Sigmoid colon (tissue), 7 donors: ENCODE measurements at places on chromosomes 6 and 20. TPM values are rescaled to one million over a fixed set of nuclear protein-coding genes. Genes with fewer than 3 reads are reported as not detected.

DNA sequence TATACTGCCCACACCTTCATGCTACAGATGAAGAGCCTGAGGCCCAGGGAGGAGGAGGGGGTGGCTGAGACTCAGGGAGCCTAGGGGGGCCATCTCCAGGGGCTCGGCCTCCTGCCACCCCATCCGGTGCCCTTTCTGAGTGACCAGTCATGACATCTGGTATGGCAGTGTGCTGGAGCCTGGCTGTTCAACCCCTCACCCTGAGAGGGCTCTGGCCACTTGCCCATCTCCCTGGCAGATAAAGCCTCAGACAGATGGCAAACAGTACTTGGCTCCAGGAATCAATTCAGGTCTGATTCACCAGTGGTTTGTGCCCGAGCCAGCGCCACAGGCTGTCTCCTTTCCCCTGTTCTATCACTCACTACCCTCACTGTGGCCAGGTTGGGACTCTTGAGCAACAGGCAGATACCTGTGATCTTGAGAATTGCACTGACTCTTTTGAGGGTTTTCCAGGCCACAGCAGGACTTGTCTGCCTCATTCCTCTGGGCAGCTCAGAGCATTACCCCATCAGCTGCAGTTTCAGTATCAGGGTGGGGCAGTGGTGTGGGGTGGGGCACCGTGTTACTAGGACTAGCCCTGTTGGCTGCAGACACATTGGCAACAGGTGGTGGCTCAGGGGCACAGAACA is 22.8 kb downstream of the SRSF3 start:
- DNase-seq: peak; percentile 73
- peaks cover 9% of the 10 kb centered on the region for H3K36me3 ChIP-seq
- no peaks in the 10 kb centered on the region for H3K27me3 ChIP-seq
- H3K27ac ChIP-seq: peak overlapping the region; percentile 35
- no peak overlapping the region for H3K4me3 ChIP-seq

GRCh38 chr6:12748411-12748810 is 31.8 kb downstream of the PHACTR1 start:
- no peak overlapping the region for H3K27ac ChIP-seq
- no peak overlapping the region for H3K4me3 ChIP-seq
- no peaks in the 10 kb centered on the region for H3K36me3 ChIP-seq
- no peak for DNase-seq

- no peaks in the 10 kb centered on the region for H3K36me3 ChIP-seq
- H3K27me3 ChIP-seq: no peaks in the 10 kb centered on the region
- DNase-seq: no peak
These were observed 155.5 kb upstream of the RNF24 start for GRCh38 chr20:4170621-4171537.

GRCh38 chr6:166872531-166873009 is 83.8 kb downstream of the RNASET2 start:
- no peaks in the 10 kb centered on the region for H3K36me3 ChIP-seq
- no peak overlapping the region for H3K27ac ChIP-seq
- H3K27me3 ChIP-seq: no peaks in the 10 kb centered on the region
- no peak for DNase-seq
- no peaks in the 10 kb centered on the region for H3K4me1 ChIP-seq

DNA sequence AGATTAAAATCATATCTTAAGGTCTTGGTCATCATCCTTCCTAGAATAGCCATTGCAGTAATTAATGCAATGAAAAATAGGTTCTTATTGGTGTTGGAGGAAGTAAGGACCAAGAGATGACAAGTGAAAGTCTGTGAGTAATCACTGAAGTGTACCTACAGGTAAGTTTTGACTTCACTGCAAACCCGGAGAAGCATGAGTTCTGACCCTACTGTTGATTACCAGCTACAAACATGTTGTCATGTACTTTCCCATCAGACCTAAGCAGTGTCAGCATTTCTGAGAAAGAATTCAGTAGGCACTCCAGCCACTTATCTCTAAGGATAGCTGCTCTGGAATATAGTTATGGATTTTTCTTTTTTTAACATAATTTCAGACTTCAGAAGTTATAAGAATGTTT is 280.9 kb downstream of the ZFAND3 start:
- H3K27me3 ChIP-seq: no peaks in the 10 kb centered on the region
- H3K4me3 ChIP-seq: no peak overlapping the region
- H3K4me1 ChIP-seq: peaks cover 8% of the 10 kb centered on the region
- no peak for DNase-seq
- no peak overlapping the region for H3K27ac ChIP-seq

DNA sequence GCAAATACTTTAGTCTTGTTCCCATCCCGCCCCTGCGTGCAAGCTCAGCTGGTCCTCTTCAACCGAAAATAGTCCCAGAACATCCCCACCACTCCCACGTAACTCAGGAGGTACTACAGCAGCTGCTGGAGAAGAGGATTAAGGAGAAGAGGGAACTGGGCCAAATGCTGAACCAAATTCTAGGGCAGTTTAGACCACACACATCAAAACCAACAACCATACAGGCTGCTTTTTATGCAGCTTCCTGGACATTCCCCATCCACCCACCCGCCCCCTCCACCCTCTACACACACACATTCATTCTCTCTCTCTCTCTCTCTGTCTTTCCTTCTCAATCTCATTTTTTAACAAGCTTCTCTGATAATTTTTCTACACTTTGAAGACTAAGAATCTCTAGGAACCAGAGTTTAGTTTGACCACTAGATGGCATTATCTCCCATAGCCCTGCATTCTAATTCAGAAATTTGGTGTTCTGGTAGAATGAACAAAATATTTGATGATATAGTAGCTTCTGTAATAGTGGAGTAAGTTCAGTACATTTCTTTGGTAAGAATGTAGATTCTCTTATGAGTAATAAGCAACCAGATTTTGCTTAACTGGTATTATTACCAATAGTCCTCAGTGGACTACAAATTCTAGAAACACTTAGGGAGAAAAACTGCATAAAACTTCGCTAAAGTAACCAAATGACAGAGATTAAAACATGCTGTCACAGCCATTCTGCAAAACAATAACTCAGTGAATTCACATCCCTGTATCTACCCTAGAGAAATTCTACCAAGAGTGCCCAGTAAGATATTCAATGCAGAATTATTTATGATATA is 52.1 kb upstream of the BEND6 start:
- DNase-seq: no peak
- H3K4me1 ChIP-seq: peaks cover 24% of the 10 kb centered on the region
- H3K36me3 ChIP-seq: no peaks in the 10 kb centered on the region
- no peak overlapping the region for H3K4me3 ChIP-seq
- H3K27ac ChIP-seq: no peak overlapping the region

DNA sequence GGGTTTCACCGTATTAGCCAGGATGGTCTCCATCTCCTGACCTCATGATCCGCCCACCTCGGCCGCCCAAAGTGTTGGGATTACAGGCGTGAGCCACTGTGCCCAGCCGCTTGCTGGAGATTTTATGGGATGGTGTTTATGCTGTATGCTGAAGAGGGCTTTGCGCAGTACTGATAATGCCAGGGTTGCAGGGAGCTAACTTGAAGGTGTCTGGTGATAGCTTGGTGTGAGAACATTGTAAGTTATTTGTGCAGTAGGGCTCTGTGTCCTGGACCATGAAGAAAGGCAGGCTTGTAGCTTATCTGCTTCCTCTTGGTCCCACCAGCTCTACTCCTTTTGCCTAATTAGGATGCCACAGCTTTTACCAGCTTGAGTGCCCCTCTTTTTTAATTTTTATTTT is 157.0 kb upstream of the DTNBP1 start:
- H3K36me3 ChIP-seq: no peaks in the 10 kb centered on the region
- no peaks in the 10 kb centered on the region for H3K4me1 ChIP-seq
- no peak overlapping the region for H3K27ac ChIP-seq
- H3K4me3 ChIP-seq: no peak overlapping the region
- no peak for DNase-seq
- no peaks in the 10 kb centered on the region for H3K27me3 ChIP-seq

- H3K27ac ChIP-seq: no peak overlapping the region
- no peak overlapping the region for H3K4me3 ChIP-seq
- H3K36me3 ChIP-seq: no peaks in the 10 kb centered on the region
These were observed 90.4 kb downstream of the CEBPB start for GRCh38 chr20:50280851-50281655.

DNA sequence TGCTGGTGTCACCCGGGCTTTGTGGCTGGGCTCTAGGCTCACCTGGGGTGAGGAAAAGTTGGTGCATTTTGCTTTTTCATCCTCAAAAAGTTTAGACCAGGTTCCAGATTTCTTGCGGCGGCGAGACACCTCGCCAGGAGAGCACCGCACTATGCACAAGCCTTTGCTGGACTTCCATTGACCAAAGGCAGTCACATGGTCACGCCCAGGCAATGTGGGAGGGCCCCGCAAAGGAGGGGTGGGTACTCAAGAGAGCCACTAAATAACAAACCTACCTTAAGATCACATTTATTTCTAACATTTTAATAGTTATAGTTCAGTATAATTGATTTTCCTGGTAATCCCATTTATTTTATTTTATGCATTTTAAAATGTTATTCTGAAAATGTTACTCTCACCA is 3.0 kb upstream of the KIF16B start:
- no peak overlapping the region for H3K4me3 ChIP-seq
- H3K27me3 ChIP-seq: no peaks in the 10 kb centered on the region
- no peak for DNase-seq
- no peak overlapping the region for H3K27ac ChIP-seq
- peaks cover 49% of the 10 kb centered on the region for H3K4me1 ChIP-seq

- no peaks in the 10 kb centered on the region for H3K27me3 ChIP-seq
- peaks cover 13% of the 10 kb centered on the region for H3K4me1 ChIP-seq
- no peak for DNase-seq
- peak overlapping the region; percentile 94 for H3K4me3 ChIP-seq
- peak overlapping the region; percentile 98 for H3K27ac ChIP-seq
These were observed 812 bp upstream of the SMIM13 start for GRCh38 chr6:11092668-11093375.

- H3K4me1 ChIP-seq: no peaks in the 10 kb centered on the region
- no peak for DNase-seq
- H3K36me3 ChIP-seq: no peaks in the 10 kb centered on the region
- no peak overlapping the region for H3K27ac ChIP-seq
- H3K4me3 ChIP-seq: no peak overlapping the region
These were observed 332.6 kb upstream of the EPHA7 start for GRCh38 chr6:93751969-93752368.

DNA sequence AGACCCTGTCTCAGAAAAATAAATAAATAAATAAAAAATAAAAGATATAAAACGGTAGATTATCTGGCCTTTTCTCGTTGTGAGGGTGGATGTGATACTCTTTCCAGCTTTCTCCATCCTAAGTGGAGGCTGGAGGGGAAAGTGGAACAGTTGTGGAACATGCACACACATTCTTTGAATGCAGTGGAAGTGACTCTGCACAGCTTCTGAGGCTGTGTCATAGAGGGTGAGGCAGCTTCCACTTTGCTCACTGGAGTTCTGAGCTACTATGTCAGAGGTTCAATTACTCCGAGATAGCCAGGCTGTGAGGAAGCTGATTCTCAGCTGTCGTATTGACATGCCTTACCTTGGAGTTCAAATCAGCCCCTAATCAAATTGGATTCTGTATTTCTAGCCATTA is 82.2 kb downstream of the CHMP4B start:
- no peaks in the 10 kb centered on the region for H3K36me3 ChIP-seq
- H3K4me3 ChIP-seq: no peak overlapping the region
- no peak for DNase-seq

RNF39 gene
- not detected for total RNA-seq

SOX18 gene
- total RNA-seq: 1.8 TPM
